ENCODE measurements at places on chromosomes 7 and 10.

GRCh38 chr7:47313564-47313963 lies 268.3 kb downstream of the TNS3 start:
- DNase-seq, result no peak

DNA sequence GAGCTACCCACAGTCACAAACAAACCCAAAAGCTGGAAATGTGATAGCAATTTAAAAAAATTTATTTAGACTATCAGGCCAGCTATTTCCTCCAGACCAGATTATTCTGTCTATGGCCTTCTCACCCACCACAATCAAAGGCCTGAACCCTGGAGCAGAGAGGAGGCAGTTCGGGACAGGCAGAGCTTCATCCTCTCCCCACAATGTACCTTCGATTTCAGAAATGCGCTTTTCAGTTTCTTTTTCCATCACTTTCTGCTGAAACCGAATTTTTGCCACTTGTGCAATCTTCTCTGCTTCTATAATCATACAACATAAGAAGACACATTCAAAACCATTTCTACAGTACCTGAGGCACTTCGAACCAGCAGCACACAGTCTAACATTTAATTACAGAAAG lies 29.9 kb downstream of the ERLIN1 start:
- no peak for DNase-seq

DNA sequence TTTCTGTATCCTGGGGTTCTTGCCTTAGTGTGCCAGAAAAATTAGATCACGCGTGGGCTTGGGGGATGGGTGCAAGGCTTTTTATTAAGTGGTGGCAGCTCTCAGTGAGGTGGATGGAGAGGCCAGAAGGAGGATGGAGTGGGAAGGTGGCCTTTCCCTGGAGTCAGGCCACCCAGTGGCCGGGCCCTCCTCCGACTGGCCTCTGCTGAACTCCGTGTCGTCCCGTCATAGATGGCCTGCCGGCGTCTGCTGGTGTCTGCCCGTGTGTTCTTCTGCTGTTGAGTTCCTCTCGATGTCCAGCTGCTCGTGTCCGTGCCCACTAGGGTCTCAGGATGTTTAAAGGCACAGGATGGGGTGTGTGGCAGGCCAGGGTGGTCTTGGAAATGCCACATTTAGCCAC lies 4.0 kb upstream of the ZNF746 start:
- no peak for DNase-seq

DNA sequence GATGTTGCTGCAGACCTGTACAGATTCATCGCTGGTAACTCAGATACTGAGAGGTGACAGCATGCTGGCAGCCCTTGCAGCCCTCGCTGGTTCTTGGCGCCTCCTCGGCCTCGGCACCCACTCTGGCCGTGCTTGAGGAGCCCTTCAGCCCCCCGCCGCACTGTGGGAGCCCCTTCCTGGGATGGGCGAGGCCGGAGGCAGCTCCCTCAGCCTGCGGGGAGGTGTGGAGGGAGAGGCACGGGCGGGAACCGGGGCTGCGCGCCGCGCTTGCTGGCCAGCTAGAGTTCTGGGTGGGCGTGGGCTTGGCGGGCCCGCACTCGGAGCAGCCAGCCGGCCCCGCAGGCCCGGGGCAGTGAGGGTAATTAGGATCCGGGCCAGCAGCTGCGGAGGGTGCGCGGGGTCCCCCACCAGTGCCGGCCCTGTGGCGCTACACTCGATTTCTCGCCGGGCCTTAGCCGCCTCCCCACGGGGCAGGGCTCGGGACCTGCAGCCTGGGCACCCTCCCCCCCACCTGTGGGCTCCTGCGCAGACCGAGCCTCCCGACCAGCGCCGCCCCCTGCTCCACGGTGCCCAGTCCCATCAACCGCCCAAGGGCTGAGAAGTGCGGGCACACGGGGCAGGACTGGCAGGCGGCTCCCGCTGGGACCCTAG lies 12.2 kb upstream of the GTPBP10 start:
- DNase-seq, result no peak

- DNase-seq, result no peak
Observed at GRCh38 chr7:142885311-142886230, at the start of gene TRPV6. Gene TRPV6, minus strand, starts transcription at chr7:142885745.

GRCh38 chr10:63171255-63171855 lies 38.2 kb downstream of the NRBF2 start:
- DNase-seq, result no peak

All from astrocyte of the spinal cord (primary cell).